Esophagus mucosa (tissue), 1 donor: ENCODE measurements at places on chromosomes 6 and 20. TPM values are rescaled to one million over a fixed set of nuclear protein-coding genes. Genes with fewer than 3 reads are reported as not detected.

Gene CAGE1
- total RNA-seq: 0.28 TPM

Gene BPIFA1
- not detected for total RNA-seq

Gene SLC17A3
- not detected for total RNA-seq

Gene EGFL8
- total RNA-seq: 10.2 TPM

Gene DYNLRB1
- total RNA-seq: 80.7 TPM

Gene TNFAIP3
- 8.8 TPM for total RNA-seq

Gene TFAP2D
- not detected for total RNA-seq

Gene GLP1R
- total RNA-seq: 0.08 TPM

Gene COX7A2
- 499 TPM for total RNA-seq

Gene NR2E1
- total RNA-seq: 0.08 TPM

Gene BPIFB2
- 2.0 TPM for total RNA-seq
